ENCODE measurements at places on chromosomes 16 and 17.

DNA sequence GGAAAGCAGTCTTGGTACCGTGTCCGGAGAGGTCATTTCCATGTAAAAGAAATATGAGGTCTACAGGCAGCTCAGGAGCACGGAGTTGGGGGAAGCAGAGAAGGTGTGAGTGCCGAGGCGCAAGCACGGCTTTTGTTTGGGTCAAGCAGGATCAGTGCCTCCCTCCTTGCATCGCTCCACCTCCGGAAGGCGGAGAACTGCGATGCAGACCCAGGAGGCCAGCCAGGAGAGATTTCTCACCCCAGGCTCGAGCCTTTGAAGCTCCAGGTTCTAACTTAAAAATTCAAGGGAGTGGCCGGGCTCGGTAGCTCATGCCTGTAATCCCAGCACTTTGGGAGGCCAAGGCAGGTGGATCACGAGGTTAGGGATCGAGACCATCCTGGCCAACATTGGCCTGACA, 25.0 kb downstream of the NAA60 start:
- DNase-seq: no peak

- peak; percentile 18 for DNase-seq
These were observed 17.9 kb downstream of the CASKIN1 start for GRCh38 chr16:2178321-2179106.

DNA sequence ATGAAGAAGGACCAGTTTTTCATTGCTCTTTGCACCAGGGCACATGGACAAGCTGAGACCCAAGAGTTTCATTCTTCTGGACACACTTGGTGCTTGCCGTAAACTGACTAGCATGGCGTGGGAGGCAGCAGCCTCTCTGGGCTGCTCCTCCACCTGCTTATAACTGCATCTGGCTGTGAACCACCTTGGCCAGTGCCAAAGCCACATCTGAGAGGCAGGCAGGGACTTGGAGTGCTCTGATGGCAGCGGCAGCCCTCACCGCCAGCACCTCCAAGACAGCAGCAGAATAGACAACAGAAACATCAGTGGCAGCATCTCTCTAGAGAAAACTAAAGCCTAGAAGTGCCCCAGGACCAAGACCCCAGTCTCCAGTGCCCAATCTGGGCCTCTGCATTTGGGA, 4.7 kb downstream of the KRT37 start:
- DNase-seq: no peak

DNA sequence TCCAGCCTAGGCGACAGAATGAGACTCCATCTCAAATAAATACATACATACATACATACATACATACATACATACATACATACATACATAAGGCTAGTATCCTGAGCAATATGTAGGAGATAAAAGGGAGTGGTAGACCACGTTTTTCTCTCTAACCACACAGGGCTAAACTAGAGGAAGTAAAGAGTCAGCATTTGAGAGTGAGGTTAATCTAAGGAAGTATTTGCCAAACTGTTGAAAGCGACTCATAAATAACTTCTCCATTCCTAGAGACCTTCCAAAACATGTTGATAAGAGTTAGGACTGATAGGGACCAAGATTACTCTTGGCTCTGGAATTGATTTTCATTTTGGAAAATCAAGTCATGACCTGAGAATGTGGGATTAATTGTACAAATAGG, 68.9 kb downstream of the NEUROD2 start:
- DNase-seq: no peak

- DNase-seq: no peak
These were observed 25.1 kb downstream of the STAT5B start for GRCh38 chr17:42251115-42251514.

- no peak for DNase-seq
These were observed 80.5 kb upstream of the KIFC3 start for GRCh38 chr16:57882792-57883191.

- no peak for DNase-seq
These were observed 70.0 kb upstream of the TNRC6C start for GRCh38 chr17:77888242-77889134.

DNA sequence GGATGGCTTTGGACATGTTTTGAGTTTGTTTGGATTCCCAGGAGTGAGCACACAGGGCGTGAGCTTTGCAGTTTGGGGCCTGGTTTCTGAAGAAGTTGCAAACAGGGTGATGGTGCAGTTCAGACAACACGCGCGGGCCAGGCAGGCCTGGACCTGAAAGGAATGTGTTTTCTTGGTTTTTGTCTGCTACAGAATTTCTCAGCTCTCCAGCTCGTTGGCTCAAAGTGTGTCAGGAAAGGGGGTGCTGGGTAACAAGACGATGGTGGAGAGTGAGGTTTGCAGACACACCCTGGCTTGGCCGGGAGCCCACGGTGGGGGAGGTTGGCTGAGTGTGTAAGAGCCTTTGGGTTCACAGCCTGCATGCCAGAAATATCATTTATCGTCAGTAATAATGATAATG, 82.3 kb downstream of the CMIP start:
- no peak for DNase-seq

GRCh38 chr16:88596483-88596882, 26.3 kb downstream of the ZC3H18 start:
- no peak for DNase-seq

DNA sequence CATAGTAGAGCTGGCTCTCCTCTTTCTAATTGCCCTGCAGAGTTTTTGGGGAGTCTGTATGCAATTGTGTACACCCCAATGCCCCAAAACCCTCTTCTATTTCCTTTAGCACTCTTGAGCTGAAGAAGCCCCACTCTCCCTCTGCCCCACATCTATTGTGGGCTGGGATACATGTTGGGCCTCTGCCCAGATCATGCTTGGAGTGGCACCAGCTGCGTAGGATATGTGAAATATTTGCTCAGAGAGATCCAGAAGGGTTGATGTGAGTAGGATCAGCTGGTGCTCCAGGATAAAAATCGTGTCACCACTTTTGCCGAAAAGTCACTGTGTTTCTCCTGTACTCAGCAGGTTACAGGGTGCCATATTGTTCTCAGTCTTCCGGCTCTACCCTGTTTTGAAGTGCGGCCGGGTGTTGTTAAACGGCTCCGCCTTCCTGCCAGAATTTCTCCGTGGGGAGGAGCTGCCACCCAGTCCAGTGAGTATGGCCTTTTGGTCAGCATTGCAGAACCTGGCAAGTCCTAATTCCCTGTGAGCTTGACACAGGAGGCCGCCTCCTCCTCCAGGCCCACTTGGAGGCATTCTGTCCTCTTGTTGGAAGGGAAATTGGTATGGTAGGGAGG, 664.5 kb downstream of the WWOX start:
- no peak for DNase-seq

DNA sequence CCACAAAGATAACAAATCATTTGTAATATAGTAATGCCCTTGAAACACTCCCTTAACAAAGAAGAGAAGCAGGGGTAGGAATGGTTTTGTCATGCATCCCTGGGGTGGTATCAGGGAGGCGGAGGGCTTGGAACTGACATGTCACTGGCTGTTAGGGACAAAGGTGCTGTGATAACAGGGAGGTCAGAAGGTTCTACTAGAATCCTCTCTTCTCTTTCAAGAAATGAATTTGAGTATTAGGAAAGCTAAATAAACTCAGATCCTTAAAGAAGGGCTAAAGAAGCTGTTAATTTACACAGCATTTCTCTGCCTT, 65.4 kb upstream of the ADAMTS18 start:
- no peak for DNase-seq

- peak; percentile 48 for DNase-seq
These were observed 4.7 kb upstream of the MMP15 start for GRCh38 chr16:58020628-58021521.

DNA sequence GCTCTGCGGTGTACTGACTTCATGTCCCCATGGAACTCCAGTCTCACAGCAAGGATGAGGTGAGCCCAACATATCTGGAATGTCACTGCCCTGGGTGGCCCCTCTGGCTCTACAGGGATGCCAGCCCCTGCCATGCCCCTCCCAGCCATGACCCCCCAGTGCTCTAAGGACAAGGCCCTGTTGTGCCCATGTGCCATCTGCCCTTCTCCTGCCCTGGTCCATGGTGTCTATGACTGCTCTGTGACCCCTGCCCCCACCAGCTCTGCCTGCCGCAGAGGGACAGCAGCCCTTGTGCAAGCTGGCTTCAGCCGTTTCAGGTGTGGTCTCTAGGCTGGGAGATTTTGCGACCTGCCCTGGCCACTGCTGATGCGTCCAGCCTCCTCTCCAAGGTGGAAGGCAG, 40.3 kb downstream of the TK2 start:
- no peak for DNase-seq

DNA sequence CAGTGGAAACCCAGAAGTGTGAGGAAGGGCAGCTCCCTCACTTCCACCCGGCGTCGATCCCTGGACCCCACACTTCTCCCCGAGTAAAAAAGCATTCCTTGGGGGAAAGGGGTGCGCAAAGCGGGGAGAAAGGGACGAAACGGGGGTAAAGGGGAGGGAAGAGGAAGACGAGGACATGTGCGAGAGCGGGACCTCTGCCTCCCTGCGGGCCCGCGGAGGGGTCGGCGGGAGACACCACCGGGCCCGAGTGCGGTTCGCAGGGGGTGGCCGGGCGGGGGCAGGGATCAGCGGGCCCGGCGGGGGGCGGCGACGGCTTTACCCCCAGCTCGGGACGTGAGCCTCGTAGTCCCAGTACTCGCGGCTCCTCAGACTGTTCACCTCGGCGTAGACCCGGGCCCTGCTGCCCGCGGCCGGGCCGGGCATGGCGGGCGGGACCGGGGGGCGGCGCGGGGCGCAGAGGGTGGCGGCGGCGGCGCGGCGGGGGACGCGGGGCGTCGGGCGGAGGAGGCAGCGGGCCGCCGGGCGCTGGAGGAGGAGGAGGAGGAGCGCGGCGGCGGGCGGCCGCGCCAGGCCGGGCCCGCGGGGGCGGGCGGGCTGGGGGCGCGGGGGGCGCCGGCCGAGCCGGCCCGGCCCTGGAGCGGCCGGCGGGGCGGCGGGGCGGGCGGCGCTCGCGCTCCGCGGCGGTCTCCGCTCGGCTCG, 443 bp downstream of the CSNK2A2 start:
- no peak for DNase-seq

DNA sequence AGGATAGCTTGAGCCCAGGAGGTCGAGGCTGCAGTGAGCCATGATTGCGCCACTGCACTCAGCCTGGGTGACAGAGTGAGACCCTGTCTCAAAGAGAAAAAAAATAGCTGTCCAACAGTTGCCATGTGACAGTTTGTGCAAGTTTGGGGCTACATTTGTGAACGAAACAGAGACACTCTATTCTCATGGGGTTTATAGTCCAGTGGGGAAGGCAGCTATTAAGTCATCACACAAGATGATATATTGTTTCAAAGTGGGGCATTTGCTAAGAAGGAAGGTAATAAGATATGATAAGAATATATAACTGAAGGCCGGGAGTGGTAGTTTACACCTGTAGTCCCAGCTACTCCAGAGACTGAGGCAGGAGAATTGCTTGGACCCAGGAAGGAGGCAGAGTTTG, 73.3 kb downstream of the RBBP6 start:
- no peak for DNase-seq

DNA sequence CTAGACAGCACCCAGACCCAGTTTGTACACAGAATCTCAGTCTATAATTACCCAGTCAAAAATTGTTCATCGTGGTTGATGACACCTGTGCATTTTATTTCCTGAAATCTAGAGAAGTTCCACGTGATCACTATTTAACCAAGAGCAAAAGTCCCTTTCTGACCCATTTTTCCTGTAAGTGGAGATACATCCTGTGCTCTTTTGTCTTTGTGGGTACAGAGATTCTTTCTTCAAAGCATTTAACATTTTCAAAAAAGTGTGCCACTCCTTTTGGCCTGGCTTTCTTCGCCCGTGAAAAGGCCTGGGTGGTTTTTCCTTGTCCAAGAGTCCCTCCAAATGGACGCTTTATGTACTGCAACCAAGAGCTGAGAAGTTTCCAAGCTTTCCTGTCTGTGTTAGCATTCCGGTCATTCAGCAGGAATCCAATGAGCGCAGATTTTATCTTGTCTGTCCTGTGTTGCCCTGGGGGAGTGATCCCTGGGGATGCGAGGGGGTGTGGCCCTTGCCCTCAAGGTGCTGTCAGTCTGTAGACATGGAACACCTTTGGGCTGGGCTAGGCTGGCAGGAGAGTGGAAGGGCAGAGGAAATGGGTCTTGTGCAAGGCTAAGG, 161.1 kb upstream of the CACNG5 start:
- DNase-seq: peak; percentile 56

Measured in naive thymus-derived CD8-positive, alpha-beta T cell (primary cell).